ENCODE measurements at places on chromosomes 4 and X.
A peak's percentile ranks its signal among the peaks of the same experiment; 100 is the strongest.

DNA sequence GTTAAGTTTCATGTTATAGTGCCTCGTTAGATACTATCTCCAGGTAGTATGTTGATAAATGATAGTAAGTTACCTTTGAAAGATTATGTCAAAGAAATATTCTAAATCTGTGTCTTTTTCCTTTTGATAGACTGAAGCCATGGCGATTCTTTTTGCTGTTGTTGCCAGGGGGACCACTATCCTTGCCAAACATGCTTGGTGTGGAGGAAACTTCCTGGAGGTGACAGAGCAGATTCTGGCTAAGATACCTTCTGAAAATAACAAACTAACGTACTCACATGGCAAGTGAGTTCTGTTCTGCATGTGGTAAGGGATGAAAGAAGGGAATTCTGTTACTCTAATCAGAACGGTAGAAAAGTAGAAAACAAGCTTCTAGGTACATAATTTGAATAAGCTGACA is 8.2 kb downstream of the VAMP7 start:
- no peak for DNase-seq

DNA sequence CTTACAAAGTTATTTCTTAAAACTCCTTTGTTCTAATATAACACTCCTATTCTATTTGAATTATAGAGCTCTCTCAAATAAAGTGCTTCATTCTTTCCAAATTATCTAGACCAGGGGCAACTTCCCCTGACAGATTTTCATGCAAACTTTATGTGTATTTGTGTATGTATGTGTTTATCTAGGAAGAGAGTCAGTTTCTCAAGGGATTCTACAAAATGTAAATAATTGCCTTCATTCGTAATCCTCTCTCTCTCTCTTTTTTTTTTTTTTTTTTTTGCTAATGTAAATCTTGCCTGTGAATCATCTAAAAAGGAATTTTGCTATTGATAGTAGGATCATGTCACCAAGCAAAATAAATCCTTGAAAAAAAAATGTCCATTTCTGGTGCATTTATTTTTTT is 38.9 kb upstream of the RBPJ start:
- DNase-seq = no peak

- DNase-seq = no peak
Measured at GRCh38 chr4:169272265-169272886, 1.6 kb upstream of the SH3RF1 start.

DNA sequence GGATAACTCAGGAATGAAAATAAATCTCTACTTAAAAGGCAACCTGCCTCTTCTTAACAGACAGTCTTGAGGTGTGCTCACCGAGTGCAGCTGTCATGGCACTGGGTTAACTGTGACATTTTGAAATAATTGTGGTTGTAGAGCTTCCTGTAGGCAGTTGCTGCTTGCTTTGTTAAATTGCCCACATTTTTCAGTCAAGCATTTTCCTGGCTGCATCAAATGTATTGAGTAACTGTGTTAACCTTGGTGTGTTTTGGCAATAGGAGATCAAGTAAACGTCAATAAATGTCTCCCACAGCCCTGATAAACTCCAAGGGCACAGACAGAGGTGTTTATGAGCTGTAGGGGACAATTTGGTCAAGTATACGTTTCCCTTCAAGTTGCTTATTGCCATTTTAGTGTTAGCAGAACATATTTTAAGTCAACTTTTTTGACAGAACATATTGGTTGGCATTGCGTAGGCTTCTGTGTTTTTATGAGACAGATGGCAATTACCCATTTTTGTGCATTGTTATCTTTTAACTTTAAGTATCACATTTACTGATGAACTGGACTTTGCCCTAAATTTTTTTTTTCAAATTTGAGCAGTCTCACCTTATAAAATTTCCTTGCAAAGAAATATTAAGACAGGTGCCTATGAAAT is 527.4 kb downstream of the C4orf33 start:
- no peak for DNase-seq

GRCh38 chr4:84931961-84932360 is 34.5 kb downstream of the WDFY3 start:
- no peak for DNase-seq

DNA sequence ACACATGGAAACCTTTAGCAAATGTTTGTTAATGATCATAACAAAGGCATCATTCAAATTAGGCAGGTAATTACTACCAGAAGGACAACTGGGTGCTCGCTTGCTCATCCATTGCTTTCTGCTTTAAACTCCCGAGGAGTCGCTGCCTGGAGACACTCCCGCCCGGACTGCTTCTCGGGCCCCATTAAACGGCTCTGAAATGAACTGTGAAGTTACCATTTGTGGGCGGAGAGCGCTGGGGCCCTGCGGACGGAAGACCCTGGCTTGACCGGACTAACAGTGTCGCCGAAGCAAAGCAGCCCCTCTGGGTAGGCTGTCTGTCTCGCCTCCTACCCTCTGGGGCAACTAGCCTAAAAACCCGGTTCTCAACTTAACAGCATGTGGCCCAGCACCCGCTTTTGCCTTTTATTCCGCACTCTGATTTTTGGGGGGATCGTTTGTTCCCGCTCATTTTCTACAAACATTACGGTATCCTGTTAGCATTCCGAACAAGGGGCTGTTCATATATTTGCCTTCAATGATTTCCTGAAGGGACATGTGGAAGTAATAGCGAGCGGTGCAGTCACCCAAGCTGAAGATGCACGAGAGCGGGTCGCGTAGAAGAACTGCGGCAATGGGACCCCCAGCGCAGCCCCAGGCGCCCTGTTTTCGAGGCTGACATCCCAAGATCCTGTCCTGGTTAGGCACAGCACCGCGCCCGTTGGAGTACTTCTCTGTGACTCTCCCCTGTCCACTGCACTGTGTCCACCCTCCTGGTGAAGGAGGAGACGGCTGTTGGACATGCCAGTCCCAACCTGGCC is 1.6 kb upstream of the PDGFRA start:
- DNase-seq = no peak

DNA sequence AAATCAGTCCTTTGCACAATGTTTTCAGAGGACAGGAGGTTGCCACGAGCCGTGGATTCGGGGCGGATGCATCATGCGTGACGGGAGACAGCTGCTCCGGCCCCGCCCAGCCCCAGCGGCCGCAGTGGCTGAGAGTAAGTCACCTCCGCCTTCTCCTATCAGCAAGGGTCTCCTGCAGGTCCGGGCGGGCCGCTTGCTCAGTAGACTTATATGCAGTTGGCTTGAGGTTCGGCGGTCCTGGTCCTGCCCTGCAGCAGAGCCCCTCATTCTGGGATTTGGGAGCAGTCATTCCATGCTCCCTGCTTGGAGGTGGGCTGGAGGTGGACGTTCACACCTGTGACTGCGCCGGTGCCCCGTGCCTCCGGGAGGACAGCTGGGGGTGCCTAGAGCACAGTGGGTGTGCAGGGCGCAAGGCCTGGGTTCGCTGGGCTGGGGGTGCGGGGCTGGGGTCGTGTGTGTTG is 86.3 kb upstream of the ADRA2C start:
- DNase-seq = no peak

GRCh38 chr4:56976837-56977320 is 527 bp downstream of the NOA1 start:
- DNase-seq = peak; percentile 38

DNA sequence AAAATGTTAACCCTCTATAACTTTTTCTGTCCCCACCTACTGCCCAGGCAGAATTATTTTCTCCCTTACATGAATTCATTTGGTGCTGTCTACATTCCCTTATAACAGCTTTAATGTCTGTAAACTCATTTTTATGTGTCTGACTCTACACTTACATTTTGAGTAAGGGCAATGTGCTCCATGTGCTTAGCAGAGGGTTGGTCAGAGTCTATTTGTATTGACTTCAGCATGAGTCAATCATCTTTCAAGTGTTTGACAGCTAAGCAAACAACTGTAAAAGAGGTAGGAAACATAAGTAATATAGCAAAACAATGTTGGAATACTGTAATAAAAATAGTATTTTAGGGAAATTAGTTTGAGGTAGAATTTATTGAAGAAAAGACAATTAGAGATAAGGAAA is 6.3 kb downstream of the IL15 start:
- no peak for DNase-seq

DNA sequence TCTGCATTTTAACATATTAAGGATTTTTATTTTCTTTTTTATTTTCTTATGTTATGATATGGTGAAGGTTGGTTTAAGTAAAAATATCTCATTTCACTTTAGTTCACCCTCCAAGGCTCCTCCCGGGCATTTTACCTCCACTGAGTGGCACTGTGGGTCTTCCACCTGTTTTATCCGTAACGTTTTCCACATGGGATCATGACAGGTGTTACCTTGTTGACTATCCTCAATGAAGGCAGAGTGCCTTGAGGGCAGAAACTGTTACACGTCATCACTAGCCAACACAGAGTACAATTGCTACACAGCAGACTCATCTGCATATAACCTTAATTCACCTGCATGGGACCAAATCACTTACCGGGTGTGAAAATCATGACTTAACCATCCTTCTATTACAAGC is 105.8 kb downstream of the GEMIN8 start:
- no peak for DNase-seq

DNA sequence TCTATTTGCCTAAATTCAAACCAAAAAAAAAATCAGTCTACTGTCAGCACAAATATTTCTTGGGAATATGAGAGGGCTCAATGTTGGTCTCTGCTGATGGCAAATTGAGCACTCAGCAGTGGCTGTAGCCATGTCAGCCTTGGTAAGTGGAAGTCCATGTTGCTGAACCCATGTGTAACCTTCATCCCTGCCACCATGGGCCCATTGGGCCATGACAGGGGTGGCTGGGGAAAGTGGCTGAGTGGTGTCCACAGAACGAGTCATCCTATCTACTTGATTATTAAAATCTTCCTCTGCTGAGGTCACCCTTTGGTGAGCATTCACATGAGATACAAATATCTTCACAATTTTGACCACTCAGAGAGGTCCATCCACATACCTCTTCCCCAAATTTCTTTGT is 56.8 kb upstream of the FAM9B start:
- no peak for DNase-seq

GRCh38 chr4:6049278-6049677 is 31.0 kb upstream of the C4orf50 start:
- no peak for DNase-seq

GRCh38 chr4:71292228-71292627 is 46.6 kb upstream of the SLC4A4 start:
- DNase-seq = no peak

DNA sequence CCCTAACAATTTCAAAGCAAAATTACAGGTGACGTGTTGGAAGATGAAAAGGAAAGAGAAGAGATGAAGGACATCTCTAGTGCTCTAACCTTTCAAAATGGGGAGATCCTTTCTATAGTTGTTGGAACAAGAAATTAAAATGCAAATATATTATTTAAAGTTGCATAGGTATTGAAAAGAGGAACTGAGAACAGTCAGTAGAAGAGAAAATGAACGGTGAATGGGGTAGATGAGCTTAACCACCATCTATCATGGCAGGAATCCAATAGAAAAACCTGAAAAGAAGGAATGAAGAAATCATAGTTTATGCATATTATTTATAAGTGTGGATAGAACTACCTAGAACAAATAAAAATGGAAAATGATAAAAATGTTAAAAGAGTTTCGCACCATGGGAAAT is 42.0 kb downstream of the ANXA5 start:
- no peak for DNase-seq

GRCh38 chrX:42149765-42150164 is 226.4 kb upstream of the CASK start:
- DNase-seq = no peak

DNA sequence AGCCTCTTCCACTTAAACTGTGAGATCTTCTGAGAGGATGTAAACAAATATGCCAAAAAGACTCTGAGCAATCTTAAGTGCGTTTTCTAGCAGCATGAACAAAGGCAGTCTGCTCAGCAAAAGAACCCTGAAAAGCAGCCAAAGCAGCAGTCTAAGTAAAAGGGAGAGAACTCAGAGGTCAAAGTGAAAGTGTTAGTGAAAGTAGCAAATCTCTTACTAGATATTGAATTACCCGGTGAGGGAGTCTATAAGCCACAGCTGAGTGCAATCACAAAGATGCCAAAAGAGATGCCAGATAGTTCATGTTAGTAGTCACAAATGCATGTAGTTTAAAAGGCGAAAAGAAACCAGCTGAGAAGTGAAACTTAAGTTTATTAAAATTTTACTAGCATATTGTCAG is 7.9 kb upstream of the GNRHR start:
- peak; percentile 11 for DNase-seq

DNA sequence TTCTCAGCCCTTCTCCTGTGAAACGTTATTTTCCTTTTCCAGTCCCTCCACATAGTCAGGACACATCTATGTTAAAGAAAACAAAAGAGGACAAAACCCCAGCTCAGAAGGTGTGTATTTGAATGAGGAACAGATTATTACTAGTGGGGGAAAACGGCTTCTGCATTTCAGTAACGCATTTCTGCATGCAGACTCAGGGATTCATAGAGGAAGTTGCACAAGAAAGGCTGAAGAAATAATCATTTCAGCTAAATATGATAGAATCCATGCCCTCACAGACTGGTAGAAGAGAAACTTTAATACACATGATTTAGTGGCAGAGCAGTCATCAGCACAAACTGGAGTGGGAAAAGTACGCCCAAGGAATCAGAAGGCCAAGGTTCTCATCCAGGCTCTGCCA is 270.8 kb upstream of the FGF13 start:
- no peak for DNase-seq
